ENCODE measurements at places on chromosomes 5 and 9. TPM values are rescaled to one million over a fixed set of nuclear protein-coding genes. Genes with fewer than 3 reads are reported as not detected.

Gene FOXE1
- total RNA-seq: not detected

Gene PRR16
- total RNA-seq: 0.77 TPM

Gene TRPM3
- not detected for total RNA-seq

Gene TUBB4B
- 993 TPM for total RNA-seq

Gene CBY3
- not detected for total RNA-seq

Gene CARD6
- 2.1 TPM for total RNA-seq

Gene GARIN3
- total RNA-seq: not detected

Gene PFN3
- total RNA-seq: not detected

Gene RIC1
- total RNA-seq: 13.2 TPM

Gene PRDM9
- total RNA-seq: not detected

Gene ROPN1L
- not detected for total RNA-seq

Gene DAB2
- total RNA-seq: 8.8 TPM

Gene INSL6
- total RNA-seq: not detected
